ENCODE measurements at places on chromosomes 3 and 15. TPM values are rescaled to one million over a fixed set of nuclear protein-coding genes. Genes with fewer than 3 reads are reported as not detected.
A peak's percentile ranks its signal among the peaks of the same experiment; 100 is the strongest.

- H3K27me3 ChIP-seq = no peaks in the 10 kb centered on the region
- H3K4me1 ChIP-seq = peaks cover 35% of the 10 kb centered on the region
- H3K27ac ChIP-seq = no peak overlapping the region
- no peak for DNase-seq
- no peak overlapping the region for H3K4me3 ChIP-seq
These were observed 12.1 kb upstream of the STAB1 start for GRCh38 chr3:52483081-52483480.

- no peak overlapping the region for H3K27ac ChIP-seq
- H3K4me1 ChIP-seq = peaks cover 4% of the 10 kb centered on the region
- no peaks in the 10 kb centered on the region for H3K27me3 ChIP-seq
These were observed 62.9 kb upstream of the GCNT3 start for GRCh38 chr15:59548501-59549226.

DNA sequence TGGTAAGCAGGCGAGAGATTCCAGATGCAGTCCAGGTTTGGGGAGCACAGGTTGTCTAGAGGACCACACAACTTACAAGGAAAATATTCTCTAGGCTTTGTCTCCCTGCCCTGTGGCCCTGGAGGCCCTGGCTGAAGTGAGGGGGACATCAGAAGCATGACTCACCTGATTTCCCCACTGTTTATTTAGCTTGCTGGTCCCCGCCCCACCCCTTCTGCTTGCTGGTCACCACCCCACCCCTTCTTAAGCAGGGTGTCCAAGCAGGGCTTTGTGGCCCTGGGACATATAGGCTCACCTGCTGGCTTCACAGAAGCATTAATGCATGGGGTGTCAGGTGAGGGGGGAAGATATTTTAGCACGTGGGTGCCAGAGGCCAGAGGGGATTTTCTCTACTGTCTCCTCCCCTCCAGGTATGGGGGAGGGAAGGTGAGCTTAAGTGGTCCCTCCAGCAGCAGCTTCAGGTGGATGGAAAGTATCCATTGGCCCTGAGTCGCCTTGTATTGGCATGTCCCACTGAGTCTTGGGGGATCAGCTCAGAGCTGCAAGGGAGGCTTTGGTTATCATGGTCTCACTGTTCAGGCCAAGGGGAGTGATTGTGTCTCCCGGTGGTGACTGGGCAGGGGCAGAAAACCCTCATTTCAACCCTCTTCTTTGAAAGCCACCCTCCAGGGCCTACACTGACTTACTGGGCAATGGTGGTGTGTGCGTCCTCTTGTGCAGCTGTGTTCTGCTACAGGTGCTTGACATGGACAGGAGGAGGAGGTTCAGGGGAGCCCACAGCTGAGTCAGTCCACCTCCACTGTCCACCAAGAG lies 49.8 kb downstream of the GASK1A start:
- peaks cover 2% of the 10 kb centered on the region for H3K27me3 ChIP-seq
- no peak overlapping the region for H3K4me3 ChIP-seq
- no peak overlapping the region for H3K27ac ChIP-seq
- no peaks in the 10 kb centered on the region for H3K36me3 ChIP-seq
- DNase-seq = no peak

- peaks cover 63% of the 10 kb centered on the region for H3K4me1 ChIP-seq
- H3K4me3 ChIP-seq = no peak overlapping the region
- H3K36me3 ChIP-seq = peaks cover 3% of the 10 kb centered on the region
- no peaks in the 10 kb centered on the region for H3K27me3 ChIP-seq
These were observed 90.4 kb downstream of the XXYLT1 start for GRCh38 chr3:195180490-195181112.

DNA sequence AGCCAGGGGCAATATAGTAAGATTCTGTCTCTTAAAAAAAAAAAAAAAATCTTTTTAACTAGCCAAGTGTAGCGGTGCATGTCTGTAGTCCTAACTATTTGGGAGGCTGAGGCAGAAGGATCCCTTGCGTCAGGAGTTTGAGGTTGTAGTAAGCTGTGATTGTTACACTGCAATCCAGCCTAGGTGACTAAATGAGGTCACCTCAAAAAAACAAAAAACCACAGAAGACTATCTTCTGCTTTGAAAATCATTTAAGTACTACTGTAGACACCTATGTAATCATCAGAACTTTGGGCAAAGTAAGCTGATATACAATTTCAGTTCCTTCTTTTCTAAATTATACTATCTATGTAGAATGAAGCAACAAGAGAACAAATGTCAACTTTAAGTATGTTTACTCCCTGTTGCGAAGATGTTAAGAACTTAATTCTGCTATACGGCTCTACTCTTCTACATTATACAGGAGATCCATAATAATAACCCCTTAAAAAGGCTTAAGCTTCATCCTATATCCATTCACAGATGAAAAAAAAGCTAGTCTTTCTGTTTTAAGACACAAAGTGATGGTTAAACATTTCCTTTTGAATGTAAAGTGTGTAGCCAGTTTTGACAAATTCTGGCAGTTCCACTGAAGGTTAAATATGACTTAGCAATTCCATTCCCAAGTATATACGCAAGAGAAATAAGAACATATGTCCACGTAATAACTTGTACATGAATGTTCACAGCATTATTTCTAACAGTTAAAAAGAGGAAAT lies 15.2 kb downstream of the DAZL start:
- H3K27ac ChIP-seq = no peak overlapping the region
- H3K27me3 ChIP-seq = no peaks in the 10 kb centered on the region
- H3K4me1 ChIP-seq = no peaks in the 10 kb centered on the region
- no peaks in the 10 kb centered on the region for H3K36me3 ChIP-seq
- DNase-seq = no peak

- peaks cover 5% of the 10 kb centered on the region for H3K36me3 ChIP-seq
- H3K4me3 ChIP-seq = no peak overlapping the region
- H3K4me1 ChIP-seq = no peaks in the 10 kb centered on the region
- H3K27ac ChIP-seq = no peak overlapping the region
These were observed 1120.7 kb upstream of the ALCAM start for GRCh38 chr3:104245981-104246380.

- no peak for DNase-seq
- no peak overlapping the region for H3K4me3 ChIP-seq
- H3K27me3 ChIP-seq = no peaks in the 10 kb centered on the region
- no peaks in the 10 kb centered on the region for H3K36me3 ChIP-seq
- H3K27ac ChIP-seq = no peak overlapping the region
These were observed 109.4 kb upstream of the MBNL1 start for GRCh38 chr3:152159328-152159727.

DNA sequence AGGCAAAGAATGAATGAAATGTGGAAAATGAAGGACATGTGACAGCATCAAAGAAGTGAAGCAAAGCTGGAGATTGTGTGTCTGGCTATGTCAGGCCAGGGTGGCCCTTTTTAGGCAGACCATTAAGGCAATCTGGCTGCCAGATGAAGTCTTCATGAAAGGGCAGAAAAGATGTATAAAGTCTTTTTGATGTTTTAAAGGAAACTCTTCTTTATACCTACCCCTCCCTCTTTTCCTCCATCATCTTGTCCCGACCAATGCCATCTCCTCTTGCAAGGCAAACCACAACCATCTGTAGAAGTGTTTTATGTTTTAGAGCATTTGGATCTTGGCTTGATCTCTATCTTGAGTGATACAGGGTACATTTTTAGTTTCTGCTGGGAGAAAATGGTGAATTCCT lies 259.2 kb downstream of the LSAMP start:
- H3K4me3 ChIP-seq = no peak overlapping the region
- no peak overlapping the region for H3K27ac ChIP-seq
- H3K27me3 ChIP-seq = no peaks in the 10 kb centered on the region
- peaks cover 14% of the 10 kb centered on the region for H3K4me1 ChIP-seq

DNA sequence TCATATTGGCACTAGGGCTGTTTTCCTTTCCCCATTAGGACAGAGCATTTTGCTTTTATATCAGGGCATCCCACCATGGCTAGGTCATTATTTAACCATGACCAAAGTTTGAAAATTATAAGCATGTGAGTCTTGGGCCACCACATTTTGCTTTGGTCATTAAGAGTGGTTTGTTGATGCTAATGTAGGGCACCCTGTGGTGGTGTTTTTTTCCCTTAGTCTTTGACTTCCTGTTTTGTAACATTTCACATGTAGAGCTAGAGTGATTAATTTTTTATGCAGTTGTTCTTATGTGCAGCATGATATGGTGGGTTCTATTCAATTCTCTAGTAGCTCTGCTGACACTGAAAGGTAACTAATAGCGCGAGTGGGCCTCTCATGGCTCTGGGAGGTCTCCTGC lies 249.6 kb upstream of the ROBO1 start:
- no peak overlapping the region for H3K4me3 ChIP-seq
- H3K27me3 ChIP-seq = no peaks in the 10 kb centered on the region
- H3K4me1 ChIP-seq = no peaks in the 10 kb centered on the region

DNA sequence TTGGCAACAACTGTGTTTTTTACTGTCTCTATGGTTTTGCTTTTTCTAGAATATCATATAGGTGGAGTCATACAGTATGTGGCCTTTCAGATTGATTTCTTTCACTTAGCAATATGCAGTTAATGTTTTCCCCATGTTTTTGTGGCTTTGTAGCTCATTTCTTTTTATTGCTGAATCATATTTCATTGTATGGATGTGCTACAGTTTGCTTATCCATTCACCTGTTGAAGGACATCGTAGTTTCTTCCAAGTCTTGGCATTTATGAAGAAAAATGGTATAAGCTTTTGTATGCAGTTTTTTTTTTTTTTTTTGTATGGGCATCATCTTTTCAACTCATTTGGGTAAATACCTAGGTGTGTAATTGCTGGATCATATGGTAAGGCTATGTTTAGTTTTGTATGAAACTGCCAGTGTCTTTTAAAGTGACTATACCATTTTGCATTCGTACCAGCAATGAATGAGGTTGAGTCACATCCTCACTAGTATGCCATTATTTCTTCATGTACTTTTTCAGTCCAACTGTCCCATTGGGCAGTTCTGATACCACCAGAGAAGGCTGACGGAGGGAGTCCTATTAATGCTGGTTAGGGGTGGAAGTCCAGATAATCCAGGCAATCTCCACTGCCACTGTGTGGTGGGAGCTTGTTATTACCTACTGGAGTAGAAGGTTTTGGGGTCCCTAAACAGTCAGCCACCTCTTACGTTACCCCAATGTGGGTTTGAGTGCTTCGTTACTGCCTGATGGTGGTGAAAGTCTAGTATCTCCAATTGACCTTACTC lies 210.5 kb downstream of the DOCK3 start:
- no peaks in the 10 kb centered on the region for H3K36me3 ChIP-seq
- no peaks in the 10 kb centered on the region for H3K27me3 ChIP-seq
- no peak overlapping the region for H3K4me3 ChIP-seq
- H3K27ac ChIP-seq = no peak overlapping the region
- DNase-seq = no peak
- no peaks in the 10 kb centered on the region for H3K4me1 ChIP-seq

DNA sequence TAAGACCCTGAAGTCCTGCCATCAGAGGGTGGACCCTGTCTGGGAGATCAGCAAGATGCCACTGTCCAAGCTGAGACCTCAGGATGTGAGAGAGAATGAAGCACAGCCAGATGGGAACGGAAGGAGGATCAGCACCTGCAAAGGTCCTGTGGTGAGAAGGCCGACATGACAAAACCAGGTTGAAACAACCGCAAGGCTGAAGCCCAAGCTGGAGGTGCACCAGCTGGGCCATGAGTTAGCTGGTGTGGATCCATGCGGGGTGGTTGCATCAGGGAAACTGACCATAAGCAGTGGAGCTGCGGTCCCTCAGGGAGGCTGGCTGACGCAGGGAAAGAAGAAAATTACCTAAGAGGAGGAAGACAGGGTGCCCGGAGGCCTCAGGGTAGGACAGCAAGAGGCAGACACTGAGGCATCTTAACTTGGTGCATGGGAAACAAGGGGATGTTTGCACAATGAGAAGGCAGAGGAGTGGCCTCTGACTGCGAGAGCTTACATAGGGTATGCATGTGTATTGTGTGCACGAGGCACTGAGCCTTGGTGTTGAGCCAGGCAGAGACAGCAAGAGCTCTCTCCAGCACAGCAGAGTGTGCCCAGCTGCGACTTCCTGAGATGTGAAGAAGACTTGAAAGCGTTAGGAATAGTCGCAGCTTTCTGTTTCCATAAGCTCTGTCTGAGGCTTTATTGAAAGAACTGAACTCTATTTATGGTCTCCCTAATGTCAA lies 497.7 kb downstream of the OCA2 start:
- H3K4me1 ChIP-seq = peaks cover 11% of the 10 kb centered on the region
- no peak for DNase-seq
- no peak overlapping the region for H3K4me3 ChIP-seq
- peak overlapping the region; percentile 30 for H3K27ac ChIP-seq
- H3K27me3 ChIP-seq = no peaks in the 10 kb centered on the region

- H3K27me3 ChIP-seq = peaks cover 7% of the 10 kb centered on the region
- H3K4me3 ChIP-seq = no peak overlapping the region
- H3K27ac ChIP-seq = no peak overlapping the region
These were observed 665.9 kb downstream of the SQOR start for GRCh38 chr15:46300716-46301115.

GRCh38 chr3:12532182-12532581 lies 13.1 kb downstream of the MKRN2OS start:
- no peaks in the 10 kb centered on the region for H3K4me1 ChIP-seq
- DNase-seq = no peak
- no peaks in the 10 kb centered on the region for H3K27me3 ChIP-seq
- H3K4me3 ChIP-seq = no peak overlapping the region
- peaks cover 19% of the 10 kb centered on the region for H3K36me3 ChIP-seq
- H3K27ac ChIP-seq = peak overlapping the region; percentile 53

DNA sequence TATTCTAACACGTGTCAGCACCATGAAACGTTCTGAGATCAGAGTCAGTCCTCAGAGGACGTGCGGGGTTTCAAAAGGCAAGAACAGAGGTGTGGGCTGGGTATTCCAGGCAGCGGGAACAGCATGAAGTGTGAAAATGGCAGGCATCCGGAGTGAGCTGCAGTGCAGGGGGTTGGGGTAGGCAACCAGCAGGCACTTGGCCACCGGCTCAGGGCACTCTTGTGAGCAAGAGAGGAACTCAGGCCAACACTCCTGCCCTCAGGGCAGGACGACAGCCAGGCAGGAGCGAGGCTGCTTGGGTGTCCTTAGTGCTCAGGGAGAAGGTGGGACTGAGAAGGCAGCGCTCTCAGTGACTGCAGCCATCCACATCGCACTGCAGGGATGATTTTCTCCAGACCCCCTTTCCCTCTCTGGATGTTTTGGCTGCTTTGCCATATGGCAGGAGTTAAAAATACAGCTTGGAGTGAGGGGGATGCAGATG lies 151.1 kb downstream of the NUP210 start:
- H3K27ac ChIP-seq = no peak overlapping the region
- H3K36me3 ChIP-seq = no peaks in the 10 kb centered on the region
- no peak overlapping the region for H3K4me3 ChIP-seq

- no peaks in the 10 kb centered on the region for H3K27me3 ChIP-seq
- H3K4me3 ChIP-seq = no peak overlapping the region
- no peak for DNase-seq
- no peaks in the 10 kb centered on the region for H3K36me3 ChIP-seq
These were observed 211.3 kb downstream of the TBC1D2B start for GRCh38 chr15:77866186-77866585.

- no peak overlapping the region for H3K4me3 ChIP-seq
- no peak overlapping the region for H3K27ac ChIP-seq
- H3K36me3 ChIP-seq = no peaks in the 10 kb centered on the region
- DNase-seq = no peak
- peaks cover 5% of the 10 kb centered on the region for H3K4me1 ChIP-seq
These were observed 1214.8 kb downstream of the NSUN3 start for GRCh38 chr3:95277613-95278012.

GRCh38 chr3:71968544-71968943 lies 183.6 kb upstream of the PROK2 start:
- H3K27me3 ChIP-seq = peaks cover 77% of the 10 kb centered on the region
- peaks cover 3% of the 10 kb centered on the region for H3K36me3 ChIP-seq
- DNase-seq = no peak
- H3K4me1 ChIP-seq = peaks cover 10% of the 10 kb centered on the region
- H3K27ac ChIP-seq = no peak overlapping the region

Gene RAB6B
- 15.5 TPM for total RNA-seq

Gene LRRN1
- total RNA-seq = 77.6 TPM

Gene MOBP
- not detected for total RNA-seq

Gene UROC1
- not detected for total RNA-seq

Gene ILDR1
- total RNA-seq = not detected

Gene UQCC5
- 26.2 TPM for total RNA-seq

Gene C3orf22
- not detected for total RNA-seq
